ENCODE measurements at places on chromosomes 5 and 9. TPM values are rescaled to one million over a fixed set of nuclear protein-coding genes. Genes with fewer than 3 reads are reported as not detected.

DNA sequence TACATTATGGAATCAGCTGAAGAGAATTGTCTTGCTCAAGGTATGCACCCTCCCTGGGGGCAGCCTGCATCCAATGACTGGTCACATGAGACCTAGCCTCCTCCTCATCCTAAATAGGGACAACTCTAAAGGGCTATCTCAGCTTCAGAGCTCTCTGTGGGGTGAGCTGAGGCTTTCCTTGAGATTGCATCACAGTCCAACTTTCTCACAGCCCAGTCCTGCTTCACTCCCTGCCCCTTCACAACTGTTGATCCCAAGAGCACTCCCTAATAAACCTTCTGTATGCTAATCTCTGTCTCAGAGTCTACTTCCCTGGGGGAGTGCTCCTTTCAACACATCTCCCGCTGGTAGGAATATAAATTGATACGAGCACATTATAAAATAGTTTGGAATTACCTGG lies 44.1 kb upstream of the ERBIN start:
- no peak for ATAC-seq

Gene SLC1A3
- 24.6 TPM for total RNA-seq

Gene CPEB4
- total RNA-seq = 43.3 TPM

GRCh38 chr5:156076912-156077311 lies 250.1 kb upstream of the SGCD start:
- no peak for ATAC-seq
